ENCODE measurements at places on chromosomes 4 and X. TPM values are rescaled to one million over a fixed set of nuclear protein-coding genes. Genes with fewer than 3 reads are reported as not detected.

The LUZP4 gene
- not detected for total RNA-seq

GRCh38 chr4:75948822-75949444, 8.1 kb upstream of the NAAA start:
- no peak for DNase-seq

- no peak for DNase-seq
These were observed 67.0 kb downstream of the HTRA3 start for GRCh38 chr4:8336412-8337075.

The GABRB1 gene
- total RNA-seq, result 1.1 TPM

DNA sequence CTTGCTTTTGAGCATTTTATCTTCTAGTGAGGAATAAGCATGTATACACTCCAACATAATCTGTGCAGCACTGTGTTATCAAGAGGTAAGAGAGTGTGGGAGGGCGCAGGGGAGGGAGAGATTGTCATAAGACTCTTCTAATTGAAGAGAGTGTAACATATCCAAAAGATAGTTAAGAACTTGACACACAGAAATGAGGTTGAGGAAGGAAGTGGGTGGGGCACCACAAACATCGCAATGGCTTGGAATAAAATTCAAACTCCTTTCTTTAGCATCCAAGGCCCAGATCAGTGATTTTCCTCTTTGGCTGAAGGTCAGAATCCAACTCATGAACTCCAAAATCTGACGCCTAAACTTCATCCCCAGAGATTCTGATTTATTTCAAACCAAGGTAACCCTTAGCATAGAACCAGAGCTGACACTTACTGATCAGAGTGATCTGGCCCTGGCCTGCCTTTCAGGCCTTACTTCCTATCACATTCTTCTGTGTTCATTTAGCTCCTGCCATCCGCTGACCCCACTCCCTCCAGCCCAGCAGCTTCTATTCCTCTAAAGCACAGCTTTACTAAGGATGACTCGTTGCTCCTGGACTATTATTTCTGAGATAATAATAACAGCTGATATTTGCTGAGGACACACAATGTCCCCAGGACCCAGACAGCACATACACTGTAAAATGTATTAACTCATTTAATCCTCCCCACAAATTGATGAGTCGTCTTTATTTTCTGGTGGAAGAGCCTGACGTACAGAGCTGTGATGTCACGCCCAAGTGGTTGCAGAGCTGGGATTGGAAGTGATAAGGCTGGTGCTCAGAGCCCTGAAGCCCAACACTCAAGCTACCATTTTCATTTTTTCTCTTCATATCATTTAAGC, 10.6 kb upstream of the CTSO start:
- peak; percentile 40 for DNase-seq

- DNase-seq, result no peak
These were observed 250.0 kb downstream of the ARHGAP24 start for GRCh38 chr4:85724791-85725563.

The CXCL11 gene
- total RNA-seq, result not detected

DNA sequence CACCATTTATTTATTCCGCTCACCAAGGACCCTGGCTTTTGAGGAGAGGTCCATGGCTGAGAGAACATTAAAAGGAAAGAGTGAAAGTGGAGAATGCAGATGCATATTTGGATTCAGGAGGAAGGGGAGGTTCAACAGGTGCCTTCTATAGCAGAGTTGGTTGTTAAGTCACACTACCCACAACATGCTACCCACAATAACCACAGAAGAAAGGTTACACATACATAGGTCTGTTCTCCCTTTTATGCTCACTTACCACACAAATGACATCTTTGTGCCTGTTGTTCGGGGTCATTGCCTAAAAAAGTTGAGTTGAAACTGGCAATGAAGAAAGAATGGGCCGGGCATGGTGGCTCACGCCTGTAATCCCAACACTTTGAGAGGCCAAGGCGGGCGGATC, 587.4 kb downstream of the RPA4 start:
- no peak for DNase-seq

DNA sequence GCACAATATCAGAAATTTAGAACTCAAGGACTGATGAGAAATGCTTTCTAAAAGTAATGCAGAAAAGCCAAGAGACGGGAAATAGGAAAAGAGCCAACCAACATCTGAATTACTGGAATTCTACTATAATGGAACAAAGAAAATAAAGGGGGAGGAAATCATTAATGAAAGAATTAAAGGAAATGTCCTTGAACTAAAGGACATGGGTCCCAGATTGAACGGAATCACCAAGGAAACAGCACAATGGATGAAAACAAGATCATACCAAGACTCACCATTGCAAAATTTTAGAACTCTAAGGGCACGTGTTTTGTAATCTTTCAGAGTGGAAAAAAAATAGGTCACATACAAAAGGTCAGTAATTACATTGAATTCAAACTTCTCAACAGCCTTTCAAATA, 35.9 kb downstream of the HPGDS start:
- no peak for DNase-seq

DNA sequence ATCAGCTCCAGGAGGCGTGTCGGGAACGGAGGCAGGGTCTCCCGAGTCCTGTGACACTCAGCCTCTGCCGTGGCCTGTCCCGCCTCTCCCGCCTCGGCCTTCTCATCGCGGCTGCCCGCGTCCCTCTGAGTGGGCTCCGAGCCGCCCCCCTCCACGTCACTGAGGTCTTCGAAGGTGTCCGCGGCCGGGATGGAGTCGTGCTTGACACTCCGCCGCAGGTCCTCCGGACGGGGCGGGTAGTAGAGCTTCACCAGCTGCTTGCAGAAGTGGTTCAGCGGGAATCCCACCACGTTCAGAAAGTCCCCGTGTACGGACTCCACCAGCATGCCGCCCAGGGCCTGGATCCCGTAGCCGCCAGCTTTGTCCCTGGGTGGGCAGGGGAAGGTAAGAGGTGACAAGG, 25.0 kb downstream of the ASMTL start:
- DNase-seq, result no peak

The DTHD1 gene
- not detected for total RNA-seq

DNA sequence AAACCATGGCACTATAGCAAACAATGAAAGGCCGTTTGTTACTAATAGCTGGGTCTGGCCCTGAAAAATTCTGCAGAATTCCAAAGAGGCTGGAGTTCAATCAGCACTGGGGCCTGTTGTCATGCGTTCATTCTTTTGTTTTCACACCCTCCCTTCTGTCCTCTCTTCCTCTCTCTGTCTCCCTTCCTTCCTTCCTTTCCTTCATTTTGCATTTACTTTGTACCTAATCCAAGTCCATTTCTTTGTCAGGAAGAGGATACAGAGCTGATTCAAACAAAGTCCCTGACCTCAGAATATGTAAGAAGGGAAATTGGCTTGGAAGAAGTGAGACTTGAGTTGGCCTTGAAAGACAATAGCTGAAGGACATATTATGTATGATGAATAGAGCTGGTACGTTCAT, 119.6 kb upstream of the LDB2 start:
- DNase-seq, result no peak

The PARM1 gene
- 65.2 TPM for total RNA-seq

DNA sequence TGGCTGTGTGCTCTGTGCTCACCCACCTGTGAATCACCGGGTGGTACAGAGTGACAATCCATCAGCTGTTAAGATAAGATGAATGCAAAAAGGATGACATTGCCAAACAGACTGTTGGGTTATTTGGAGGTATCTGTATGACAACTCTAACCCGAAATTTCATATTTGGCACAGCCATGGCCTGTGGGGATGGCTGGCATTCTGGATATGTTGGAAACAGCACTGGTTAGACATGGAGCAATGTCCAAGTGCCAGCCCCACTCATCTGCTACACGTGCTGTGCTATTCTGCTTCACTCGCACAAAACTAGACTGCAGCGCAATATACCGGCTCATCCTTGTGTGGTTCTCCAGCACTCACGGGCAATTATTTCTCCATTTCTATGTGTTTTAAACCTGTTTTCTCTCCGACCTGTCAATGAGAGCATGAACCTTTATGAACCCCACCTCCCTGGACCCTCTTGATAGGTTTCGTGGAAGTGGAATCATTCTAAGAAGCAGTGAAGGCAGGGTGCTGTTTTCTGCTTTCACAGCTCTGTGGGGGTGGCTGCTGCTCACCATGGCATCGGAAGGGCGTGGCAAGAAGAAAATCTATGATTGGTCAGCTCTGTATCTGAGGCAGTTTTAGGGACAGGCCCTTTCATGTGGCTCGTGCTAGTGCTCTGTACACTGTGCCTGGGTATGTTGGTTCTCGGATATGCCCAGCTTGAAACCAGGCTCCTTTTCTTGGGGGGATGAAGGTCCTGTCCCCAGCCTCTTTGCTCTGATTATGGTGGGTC, 94.9 kb downstream of the ENPP6 start:
- no peak for DNase-seq

DNA sequence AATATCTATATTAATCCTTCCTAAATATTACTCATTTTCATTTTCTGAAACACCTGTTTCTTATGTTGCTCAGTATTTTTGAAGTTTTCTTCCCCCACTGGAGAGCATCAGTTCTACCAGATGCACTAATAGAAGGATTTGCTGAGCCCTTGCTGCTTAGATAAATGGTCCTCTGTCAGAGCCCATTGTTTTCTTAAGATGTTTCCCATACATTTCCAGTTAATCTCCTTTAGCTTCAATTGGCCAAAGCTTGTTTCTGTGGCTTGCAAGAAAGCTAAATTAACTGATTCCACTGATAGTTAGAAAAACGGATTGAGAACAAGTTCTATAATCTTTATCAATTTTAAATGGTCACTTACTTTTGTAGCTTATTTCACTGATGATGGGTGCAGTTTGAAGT, 1425.5 kb downstream of the PCDH18 start:
- DNase-seq, result no peak

The MAGEB2 gene
- not detected for total RNA-seq

- DNase-seq, result no peak
These were observed 118.0 kb upstream of the GIMD1 start for GRCh38 chr4:106486533-106486932.

The CLNK gene
- not detected for total RNA-seq

The SLBP gene
- total RNA-seq, result 12.6 TPM

- DNase-seq, result no peak
These were observed 1.5 kb upstream of the PLAC1 start for GRCh38 chrX:134659761-134660160.

DNA sequence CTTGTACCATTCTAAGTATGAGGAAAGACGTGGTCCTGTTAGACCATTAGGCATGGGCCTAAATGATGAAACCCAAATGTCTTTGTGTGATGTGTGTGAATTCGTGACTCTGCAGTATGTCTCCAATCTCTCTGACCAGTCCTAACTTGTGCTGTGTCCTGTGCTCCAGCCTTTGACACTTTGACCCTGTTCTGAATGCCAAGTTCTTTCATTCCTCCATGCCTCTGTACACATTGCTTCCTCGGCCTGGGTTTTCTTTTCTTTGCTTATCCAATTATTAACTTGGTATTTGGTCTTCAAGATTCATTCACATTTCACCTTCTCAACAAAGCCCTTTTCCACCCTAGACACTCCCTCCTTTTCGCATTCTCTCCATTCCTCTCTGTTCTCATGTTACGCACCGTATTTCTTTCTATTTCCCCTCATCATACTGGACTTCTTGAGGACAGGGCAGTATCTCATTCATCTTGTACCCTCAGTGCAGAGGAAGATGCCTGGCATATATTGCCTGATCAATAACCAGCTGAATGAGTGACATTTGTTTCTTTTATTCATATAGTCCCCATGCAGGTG, 138.7 kb downstream of the F11 start:
- DNase-seq, result no peak

The FGF5 gene
- 0.91 TPM for total RNA-seq

- no peak for DNase-seq
These were observed 93.7 kb downstream of the MXRA5 start for GRCh38 chrX:3252744-3253143.

- no peak for DNase-seq
These were observed 6.5 kb downstream of the TEX13D start for GRCh38 chrX:124338733-124339514.

Measured in Right ventricle myocardium superior (tissue), 1 donor.